MCF 10A (cell line): ENCODE measurements at places on chromosomes 7 and 10. TPM values are rescaled to one million over a fixed set of nuclear protein-coding genes. Genes with fewer than 3 reads are reported as not detected.

The TAS2R41 gene
- not detected in 2 replicates for total RNA-seq

GRCh38 chr7:80018941-80019808 lies 115.5 kb upstream of the GNAI1 start:
- peak; percentile 60 for DNase-seq

DNA sequence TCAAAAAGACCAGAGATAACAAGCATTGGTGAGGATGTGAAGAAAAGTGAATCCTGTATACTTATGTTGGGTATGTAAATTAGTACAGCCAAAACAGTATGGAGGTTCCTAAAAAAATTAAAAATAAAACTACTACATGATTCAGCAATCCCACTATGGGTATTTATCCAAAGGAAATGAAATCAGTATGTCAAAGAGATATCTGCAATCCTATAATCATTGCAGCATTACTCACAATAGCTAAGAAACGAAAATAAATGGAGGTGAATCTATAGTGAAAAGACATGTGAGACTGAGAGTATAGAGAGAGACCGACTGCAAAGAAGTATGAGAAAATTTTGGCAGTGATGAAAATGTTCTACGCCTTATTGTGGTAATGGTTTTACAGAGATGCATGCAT lies 139.2 kb upstream of the TMEM168 start:
- DNase-seq, result no peak

GRCh38 chr7:99422625-99423024 lies 13.9 kb downstream of the BUD31 start:
- no peak for DNase-seq

- no peak for DNase-seq
Observed at GRCh38 chr10:91117505-91117904, 103.0 kb upstream of the PCGF5 start.

The PAPOLB gene
- total RNA-seq, result not detected in 2 replicates

DNA sequence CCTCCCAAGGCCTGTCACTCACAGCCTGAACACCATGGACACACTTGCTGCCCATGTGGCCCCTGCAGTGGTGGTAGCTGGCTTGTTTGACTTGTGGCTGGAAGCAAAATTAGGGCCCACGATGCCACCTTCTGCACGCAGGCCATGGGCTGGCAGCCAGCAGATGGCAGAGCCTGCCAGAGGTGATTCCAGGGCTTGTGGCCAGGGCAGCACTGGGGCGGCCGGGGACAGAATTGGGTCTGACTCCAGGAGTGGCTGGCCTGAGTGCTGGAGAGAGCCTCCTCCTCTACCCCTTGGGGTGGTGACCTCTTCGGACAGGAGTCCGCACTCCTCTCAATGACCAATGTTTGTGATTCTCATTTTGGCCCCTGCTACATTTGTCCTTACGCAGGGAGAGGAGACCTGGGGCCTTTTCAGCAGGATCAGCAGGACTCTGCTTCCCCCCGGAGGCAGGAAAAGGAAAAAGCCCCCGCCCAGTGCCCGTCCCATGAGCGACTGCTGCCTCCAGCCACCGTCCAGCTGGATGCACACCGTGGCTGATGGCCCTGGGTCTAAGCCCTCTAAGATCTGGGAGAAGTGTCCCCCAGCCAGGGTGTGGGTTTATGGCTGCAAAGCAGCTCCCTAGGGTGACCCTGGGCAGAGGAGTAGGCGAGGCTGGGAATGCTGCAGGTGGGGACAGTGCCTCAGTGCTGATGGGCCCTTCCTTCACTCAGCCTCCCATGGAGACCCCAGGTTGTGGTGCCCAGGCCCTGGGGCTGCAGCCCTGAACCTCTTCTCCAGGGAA lies 26.5 kb downstream of the DNAJB12 start:
- peak; percentile 83 for DNase-seq

The KLF14 gene
- total RNA-seq, result not detected in 2 replicates

The FAM20C gene
- 8.8 and 14.2 TPM in 2 replicates for total RNA-seq

GRCh38 chr10:30233186-30233959 lies 115.7 kb downstream of the MTPAP start:
- no peak for DNase-seq

DNA sequence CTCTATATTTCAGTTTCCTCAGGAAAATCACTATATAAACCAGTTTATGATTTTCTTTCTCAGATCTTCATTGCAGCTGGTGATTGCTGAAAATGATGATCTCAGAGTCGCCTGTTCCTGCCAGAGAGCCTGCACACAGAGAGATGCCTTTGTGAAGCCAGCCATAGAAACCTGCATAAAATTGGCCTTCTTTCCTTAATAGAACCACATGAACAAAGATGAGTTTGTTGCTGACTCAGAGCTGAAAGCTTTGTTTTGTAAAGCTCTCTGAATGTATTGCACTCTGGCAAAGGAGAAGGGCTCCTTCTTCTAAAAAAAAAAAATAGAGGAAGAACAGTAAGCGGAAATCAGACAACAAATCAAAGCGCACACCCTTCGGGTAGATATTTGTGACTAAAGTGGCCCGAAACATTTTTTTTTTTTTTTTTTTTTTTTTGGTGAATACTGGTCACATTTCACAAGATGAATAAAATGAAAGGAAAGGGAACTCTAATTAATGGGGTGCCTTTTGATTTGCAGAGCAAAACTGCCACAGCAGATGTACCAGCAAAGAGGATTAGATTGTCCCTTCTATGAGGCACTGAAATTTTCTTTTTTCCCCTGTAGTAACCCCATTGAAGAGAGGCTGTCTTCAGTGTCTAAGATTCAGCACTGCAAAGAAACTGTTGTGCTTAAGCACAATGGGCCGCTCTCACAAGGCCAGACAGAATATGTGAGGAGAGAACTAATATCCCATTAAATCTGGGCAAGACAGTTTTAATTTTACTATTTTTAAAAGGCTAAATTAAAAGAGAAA lies 75.1 kb upstream of the PTPRZ1 start:
- DNase-seq, result peak; percentile 35

DNA sequence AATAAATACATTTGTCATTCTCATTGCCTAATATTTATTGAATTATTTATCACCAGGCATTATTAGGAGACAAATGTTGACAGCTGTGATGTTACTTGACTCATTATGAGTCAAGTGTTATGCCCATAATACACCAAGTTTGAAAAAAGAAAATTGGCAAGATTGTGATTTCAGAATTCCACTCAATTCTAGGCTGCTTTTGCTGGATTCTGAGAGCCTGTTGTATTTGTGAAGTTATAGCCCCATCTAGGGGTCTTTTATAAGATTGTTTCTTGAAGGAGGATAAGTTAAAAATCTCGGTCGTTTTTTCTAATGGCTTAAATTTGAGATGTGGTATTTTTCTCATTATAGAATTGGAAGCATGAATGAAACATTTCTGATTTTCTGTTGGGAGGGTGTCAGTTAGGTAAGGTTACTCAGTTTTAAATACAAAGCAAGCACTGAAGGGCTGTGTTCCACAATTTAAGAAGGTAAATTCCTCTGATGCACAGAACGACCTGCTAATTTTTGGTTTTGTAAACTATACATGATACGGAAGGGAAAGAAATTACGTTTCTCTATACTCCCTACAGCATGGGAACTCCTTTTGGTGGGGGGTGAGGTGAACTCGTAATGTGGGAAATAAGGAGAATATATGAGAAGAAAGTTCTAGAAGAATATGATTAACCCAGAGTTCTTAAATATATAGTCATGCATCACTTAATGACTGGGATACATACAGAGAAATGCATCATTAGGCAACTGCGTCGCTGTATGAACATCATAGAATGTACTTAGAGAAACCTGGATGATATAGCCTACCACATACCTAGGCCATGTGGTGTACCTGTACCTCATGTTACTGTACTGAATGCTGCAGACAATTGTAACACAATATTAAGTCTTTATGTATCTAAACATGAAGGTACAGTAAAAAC lies 2.6 kb downstream of the STK31 start:
- peak; percentile 69 for DNase-seq

The TMEM130 gene
- total RNA-seq, result not detected in 2 replicates

- DNase-seq, result no peak
Observed at GRCh38 chr7:24508316-24508715, 64.9 kb upstream of the PALS2 start.

The RAPGEF5 gene
- total RNA-seq, result 1.9 TPM in 2 replicates

GRCh38 chr10:88618496-88618895 lies 31.9 kb downstream of the LIPJ start:
- peak; percentile 37 for DNase-seq

The IGF2BP3 gene
- 27.0 and 29.8 TPM in 2 replicates for total RNA-seq

The PON3 gene
- not detected in 2 replicates for total RNA-seq

The TFEC gene
- total RNA-seq, result not detected in 2 replicates

GRCh38 chr7:49481075-49481474 lies 292.4 kb upstream of the VWC2 start:
- DNase-seq, result no peak

DNA sequence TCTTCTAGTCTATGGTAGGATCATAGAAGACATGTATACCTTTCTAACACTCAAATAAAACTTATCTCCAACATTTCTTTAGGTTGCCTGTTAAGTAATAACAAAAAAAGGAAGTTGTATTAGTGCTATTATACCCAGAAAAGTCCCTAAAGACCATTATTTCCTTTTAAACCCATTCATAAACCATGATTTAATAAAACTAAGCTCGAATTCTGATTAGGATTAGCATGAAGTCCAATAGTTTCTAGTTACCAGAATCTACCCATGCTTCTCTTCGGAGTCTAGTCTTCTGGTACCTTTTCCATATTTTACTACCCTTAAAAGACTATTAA lies 62.7 kb downstream of the USP6NL start:
- DNase-seq, result no peak

The STEAP1B gene
- not detected in 2 replicates for total RNA-seq

GRCh38 chr10:6722616-6723004 lies 142.5 kb upstream of the PRKCQ start:
- peak; percentile 34 for DNase-seq

DNA sequence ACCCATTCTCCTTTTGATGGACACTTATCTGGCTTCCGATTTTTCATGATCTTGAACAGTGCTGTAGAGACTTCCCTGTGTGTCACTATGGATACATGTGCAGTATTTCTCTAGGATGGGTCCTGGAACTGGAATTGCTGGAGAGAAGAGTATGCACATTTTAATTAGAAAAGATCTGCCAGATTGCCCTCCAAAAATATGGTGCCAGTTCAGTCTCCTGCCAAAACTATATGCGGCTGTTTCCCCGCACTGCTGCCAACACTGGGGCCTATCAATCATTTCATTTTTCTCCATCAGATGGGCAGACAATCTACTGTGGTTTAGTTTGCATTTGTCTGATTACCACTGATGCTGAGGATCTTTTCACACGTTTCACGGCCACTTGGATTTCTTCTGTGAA lies 105.0 kb downstream of the SH2D4B start:
- no peak for DNase-seq

GRCh38 chr7:3404501-3404900 lies 103.4 kb downstream of the SDK1 start:
- DNase-seq, result peak; percentile 31

- no peak for DNase-seq
Observed at GRCh38 chr10:98619446-98619845, 172.7 kb upstream of the HPS1 start.

The PDZD7 gene
- 0.27 and 0.58 TPM in 2 replicates for total RNA-seq

- no peak for DNase-seq
Observed at GRCh38 chr7:82507976-82508677, 64.5 kb upstream of the CACNA2D1 start.

- DNase-seq, result no peak
Observed at GRCh38 chr10:113347508-113347907, 205.3 kb upstream of the HABP2 start.

DNA sequence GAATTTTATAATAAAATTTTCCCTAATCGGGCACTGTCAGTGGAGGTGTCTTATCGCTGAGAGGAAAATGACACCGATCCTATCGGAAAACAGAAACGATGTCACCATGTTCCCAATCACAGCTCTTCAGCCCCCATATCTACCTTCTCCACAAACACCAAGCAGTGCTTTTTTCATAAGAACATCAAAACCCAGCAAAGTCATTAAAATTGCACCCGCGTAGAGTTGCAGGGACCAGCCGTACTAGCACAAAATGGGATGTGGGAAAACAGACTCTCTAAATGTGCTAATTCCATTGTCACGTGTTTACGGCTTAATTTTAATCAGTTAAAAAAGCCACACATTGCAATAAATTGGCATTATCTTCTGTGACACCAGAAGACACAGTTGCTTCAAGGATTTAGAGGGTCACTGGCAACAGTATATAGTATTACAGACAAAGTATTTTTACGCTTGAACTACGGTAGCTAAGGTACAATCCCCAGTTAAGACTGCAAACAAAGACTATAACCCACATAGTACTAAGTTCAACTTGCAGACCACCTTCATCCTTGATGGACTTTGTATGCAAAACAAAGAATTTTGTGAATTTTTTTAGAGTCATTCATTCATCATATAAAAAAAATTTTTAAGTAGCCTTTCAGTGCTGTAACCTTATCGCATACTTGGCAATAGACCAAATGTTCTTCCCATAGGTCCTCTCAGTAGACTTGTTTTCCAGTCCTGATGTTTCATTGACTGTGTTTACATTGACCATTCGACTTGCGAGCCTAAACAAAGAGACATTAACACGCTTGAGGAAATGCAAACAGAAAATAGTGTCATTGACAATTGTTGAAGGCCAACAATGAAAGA lies 116.0 kb downstream of the VTI1A start:
- no peak for DNase-seq

DNA sequence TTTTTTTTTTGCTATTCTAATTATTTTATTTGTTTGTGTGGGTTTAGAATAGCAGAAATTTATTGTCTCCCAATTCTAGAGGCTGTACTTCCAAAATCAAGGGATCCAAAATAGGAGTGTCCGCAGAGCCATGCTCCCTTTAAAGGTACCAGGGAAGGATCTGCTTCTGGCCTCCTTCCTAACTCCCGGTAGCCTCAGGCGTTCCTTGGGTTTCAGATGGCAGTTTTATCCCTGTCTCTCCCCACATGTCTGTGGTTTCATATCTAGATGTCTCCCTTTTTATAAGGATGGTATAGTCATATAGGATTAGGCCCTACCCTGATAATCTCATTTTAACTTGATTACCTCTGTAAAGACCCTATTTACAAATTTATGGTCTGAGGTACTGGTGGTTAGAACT lies 48.4 kb downstream of the BMPR1A start:
- DNase-seq, result no peak

- DNase-seq, result no peak
Observed at GRCh38 chr7:42833411-42833810, 78.5 kb downstream of the C7orf25 start.

- DNase-seq, result no peak
Observed at GRCh38 chr10:22927661-22928403, at the start of gene ARMC3. Gene ARMC3, plus strand, starts transcription at chr10:22928053. Its CDS starts 3,944 bp downstream, at chr10:22931997.
